ENCODE measurements at places on chromosomes 5 and 9.

DNA sequence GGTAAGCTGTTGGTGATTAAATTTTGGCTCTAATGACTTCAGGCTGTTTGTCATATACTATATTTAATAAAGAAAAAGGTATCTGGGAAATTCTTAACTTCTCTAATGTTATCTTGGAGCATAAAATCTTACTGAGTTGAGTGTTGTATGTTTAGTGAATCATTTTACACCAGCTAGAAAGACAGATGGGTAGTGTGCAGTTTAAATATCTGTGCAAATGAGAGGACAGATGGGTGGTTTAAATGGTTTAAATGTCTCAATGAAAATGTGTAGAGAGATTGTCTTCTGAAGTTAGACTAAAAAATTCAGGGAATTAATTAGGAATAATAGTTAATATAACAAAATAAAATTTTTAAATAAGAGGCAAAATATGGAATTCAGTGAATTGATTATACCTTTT, 114.5 kb downstream of the FER start:
- DNase-seq: no peak

GRCh38 chr9:676780-677438, 164.6 kb upstream of the DMRT1 start:
- no peak for DNase-seq

GRCh38 chr5:54460181-54460919, 4.9 kb downstream of the HSPB3 start:
- no peak for DNase-seq

DNA sequence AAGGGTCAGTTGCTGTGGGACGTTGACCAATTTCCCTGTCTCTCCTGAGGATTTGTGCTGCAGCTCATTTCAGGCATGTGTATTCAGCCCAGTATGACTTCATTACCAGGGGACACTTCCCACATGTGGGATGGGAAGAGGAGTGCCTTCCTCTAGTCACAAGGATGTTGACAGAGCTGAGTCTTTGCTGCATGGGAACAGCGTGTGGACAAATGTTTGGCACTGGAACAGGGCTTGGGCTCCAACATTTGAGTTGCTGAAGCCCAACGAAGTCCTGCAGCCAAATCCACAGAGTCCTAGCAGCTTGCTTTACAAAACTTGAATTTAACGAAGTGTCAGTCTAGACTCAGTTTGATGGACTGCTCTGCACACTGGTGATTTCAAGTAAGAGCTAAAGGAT, 283.2 kb downstream of the SH3GL2 start:
- DNase-seq: no peak

GRCh38 chr5:3025392-3025791, 273.9 kb upstream of the IRX2 start:
- DNase-seq: no peak

- peak; percentile 71 for DNase-seq
These were observed at the start of gene DIPK1B for GRCh38 chr9:136711751-136712689. TSS of gene DIPK1B (plus strand) at chr9:136712572. CDS start at chr9:136712666, 94 bp downstream.

- no peak for DNase-seq
These were observed 198.1 kb downstream of the TMEM167A start for GRCh38 chr5:82879089-82879488.

GRCh38 chr9:87868635-87869034, 14.0 kb upstream of the SPATA31E1 start:
- no peak for DNase-seq

DNA sequence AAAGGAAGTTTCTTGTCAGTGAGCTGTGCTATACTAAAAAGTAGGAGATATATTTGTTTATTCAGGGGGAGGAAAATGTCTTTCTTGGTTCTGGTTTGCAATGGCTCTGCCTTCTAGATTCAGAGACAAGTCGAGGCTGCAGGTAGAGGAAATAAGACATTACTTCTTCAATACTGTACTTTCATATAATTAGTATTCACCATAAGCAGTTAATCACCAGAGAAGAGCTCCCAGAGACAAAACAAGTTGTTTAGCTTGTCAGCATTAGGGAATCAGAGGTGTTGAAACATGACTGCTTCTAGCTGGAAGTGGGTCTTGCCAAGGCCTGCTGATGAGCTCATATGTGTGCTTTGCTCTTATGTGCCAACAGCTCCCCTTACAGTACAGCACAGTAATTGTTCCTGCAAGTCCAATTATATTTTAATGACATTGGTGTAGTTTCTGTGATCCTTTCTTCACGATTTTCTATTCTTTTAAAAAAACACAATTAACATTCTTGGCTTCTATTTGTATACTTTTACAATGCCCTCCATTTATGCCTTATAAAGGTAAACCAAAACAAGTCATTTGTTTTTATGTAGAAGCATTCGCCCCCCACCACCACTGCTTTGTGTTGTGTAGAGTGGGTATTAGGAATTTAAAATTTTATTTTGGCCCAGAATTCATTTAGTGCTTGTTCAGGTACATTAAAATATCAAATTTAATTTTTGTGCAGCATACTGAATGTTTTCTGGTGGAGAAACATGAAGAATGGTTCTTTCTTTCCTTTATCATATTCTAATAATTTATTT, 112.2 kb downstream of the RPS23 start:
- peak; percentile 27 for DNase-seq

- no peak for DNase-seq
These were observed 8.1 kb downstream of the PRELID2 start for GRCh38 chr5:145826895-145827674.

GRCh38 chr5:6961123-6961522, 247.9 kb downstream of the TENT4A start:
- no peak for DNase-seq

GRCh38 chr5:90709323-90710155, 150.9 kb downstream of the ADGRV1 start:
- DNase-seq: peak; percentile 54

DNA sequence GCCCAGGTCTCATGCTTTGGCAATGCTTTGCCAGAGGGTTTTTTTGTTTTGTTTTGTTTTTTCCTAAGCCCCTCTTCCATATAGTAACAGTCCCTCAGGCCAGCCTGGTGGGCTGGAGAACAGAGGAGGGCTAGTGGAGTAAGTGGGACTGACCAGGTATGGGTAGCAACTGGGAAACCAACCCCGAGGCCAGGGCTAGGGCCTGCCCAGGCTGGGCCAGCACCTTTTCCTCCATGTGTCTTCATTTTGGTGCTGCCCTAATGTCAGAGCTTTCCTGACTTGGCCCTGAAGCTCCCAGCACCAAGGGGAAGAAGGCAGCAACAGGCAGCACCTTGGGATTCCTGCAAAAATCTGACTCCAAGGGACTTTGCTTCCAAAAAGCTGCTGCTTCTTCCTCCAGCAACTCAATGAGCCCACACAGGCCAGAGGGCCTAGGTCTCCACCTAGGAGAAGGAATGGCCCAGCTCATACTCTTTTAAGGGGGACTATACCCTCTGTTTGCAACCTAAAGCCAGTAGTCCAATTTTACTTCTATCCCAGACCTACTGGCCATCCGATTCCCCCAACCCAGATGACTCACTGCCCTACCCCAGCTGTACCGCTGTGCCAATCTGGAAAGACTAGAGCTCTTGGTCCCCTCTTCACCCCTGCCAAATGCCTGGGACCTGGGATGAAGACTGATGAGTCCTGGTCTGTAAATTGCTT, 105.1 kb downstream of the PSD2 start:
- no peak for DNase-seq

DNA sequence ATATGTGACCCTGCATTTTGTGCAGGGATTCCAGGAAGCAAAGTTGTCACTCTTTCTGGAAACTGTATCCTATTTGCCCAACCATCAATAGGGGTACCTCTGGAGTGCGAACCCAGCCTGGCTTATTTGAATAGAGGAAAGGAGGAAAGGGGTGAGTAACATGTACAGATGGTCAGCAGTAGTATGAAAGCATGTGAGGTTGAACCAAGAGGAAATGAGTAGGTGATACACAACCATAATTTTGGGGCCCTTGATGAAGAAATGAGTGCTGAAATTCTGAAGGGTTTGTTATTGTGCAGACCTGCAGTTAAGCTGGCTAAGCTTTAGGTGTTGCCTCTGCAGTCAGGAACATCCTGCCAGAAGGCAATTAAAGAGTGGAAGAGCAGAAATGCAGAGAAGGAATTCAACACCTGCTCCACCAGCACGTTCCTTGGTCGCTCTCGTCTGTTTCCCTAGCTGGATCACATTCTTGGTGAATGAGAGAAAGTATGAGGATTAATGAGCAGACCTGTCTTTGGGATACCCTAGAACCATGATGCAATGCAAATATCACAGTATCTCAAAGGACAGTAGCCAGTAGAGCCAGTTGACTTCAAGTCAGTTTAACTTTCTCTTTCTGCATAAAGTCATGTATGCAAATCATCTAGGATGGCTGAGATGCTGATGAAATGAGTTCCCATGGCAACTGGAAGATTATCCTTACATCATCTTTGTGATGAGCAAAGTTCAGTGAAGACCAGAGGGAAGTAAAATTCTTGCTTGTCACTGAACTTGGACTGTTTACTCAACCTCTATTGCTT, 13.2 kb upstream of the IL12B start:
- no peak for DNase-seq

GRCh38 chr5:65506961-65507360, 25.2 kb upstream of the ADAMTS6 start:
- no peak for DNase-seq

Measured in WTC11 (cell line).